ENCODE measurements at places on chromosomes 12 and 14.
A peak's percentile ranks its signal among the peaks of the same experiment; 100 is the strongest.

DNA sequence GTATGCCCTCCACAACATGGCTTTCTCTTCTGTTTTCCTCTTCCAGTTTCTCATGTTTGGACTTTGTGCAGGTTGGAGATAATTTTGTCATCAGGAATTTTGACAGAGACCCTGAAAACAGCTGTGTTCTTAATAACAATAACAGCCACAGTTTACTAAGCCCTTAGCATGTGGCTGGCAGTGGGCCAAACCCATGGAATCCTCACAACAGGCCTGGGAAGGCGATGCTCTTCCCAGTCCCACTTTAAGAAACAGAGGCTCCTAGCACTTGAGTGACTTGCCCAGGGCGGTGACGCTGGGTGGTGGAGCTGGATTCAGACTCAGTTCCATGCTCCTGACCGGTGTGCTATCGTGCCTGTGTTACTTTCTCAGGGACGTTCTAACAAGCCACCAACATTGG, 20.1 kb upstream of the PLEKHG3 start:
- no peaks in the 10 kb centered on the region for H3K36me3 ChIP-seq
- H3K4me1 ChIP-seq: peaks cover 32% of the 10 kb centered on the region
- H3K27ac ChIP-seq: no peak overlapping the region
- no peaks in the 10 kb centered on the region for H3K27me3 ChIP-seq

DNA sequence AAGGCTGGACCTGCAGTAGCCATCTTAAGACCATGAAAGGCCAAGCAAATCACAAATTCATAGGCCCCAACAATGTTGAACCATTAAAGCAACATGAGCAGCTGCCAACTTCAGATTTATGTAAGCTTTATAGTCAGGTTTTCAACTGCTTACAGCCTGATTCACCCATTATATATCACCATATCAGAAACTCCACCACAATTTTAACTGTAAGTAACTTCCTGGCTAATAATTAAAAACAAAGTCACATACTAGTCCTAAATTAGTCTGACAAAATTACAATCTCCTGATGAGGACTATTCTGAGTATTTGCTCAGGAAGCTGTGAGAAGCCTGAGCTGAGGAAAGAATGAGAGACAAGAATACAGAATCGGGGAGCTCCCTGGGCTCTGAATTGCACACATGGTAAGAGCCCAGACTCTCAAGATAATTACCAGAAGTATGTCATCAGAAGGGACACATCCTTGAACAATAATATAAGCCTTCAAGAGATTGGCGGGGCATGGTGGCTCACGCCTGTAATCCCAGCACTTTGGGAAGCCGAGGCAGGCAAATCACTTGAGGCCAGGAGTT, 55.1 kb downstream of the NUMB start:
- no peak overlapping the region for H3K27ac ChIP-seq
- peaks cover 22% of the 10 kb centered on the region for H3K36me3 ChIP-seq
- H3K4me1 ChIP-seq: no peaks in the 10 kb centered on the region
- DNase-seq: no peak
- no peaks in the 10 kb centered on the region for H3K27me3 ChIP-seq

DNA sequence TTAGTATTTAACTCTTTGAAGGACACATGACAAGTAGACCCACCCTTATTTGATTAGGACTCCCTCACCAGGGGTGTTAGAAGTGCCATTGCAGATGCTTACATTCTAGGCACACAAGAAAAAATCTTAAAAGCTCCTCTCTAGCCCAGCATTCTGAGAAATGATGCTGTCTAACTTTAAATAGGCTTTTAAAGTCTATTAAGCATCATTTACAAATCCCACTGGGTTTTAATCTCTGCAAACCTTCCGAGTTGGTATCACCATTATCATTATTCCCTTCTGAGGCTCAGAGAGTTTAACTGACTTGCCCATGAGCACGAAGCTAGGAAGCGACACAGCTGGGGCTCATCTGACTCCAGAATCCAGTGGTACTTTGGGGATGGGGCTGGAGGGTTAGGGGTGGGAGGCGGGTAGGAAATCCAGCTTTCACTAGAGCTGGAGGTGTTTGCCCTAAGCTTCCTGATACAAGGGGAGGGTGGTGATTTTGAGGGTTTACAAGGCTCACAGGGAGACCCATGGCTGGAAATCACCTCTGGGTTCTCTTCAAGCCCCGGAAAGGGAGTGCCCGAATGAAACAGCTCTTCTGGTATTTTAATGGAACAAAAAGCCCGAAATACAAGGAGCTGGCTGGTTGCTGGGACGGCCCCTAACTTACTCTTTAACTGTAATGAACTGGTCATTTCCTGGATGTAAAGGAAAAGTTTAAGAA, 109.2 kb upstream of the FUT8 start:
- H3K36me3 ChIP-seq: no peaks in the 10 kb centered on the region
- no peak overlapping the region for H3K4me3 ChIP-seq
- H3K27ac ChIP-seq: peak overlapping the region; percentile 69
- peaks cover 20% of the 10 kb centered on the region for H3K4me1 ChIP-seq
- H3K27me3 ChIP-seq: no peaks in the 10 kb centered on the region

- no peak for DNase-seq
- no peak overlapping the region for H3K4me3 ChIP-seq
- no peak overlapping the region for H3K27ac ChIP-seq
- H3K4me1 ChIP-seq: no peaks in the 10 kb centered on the region
- no peaks in the 10 kb centered on the region for H3K36me3 ChIP-seq
- H3K27me3 ChIP-seq: no peaks in the 10 kb centered on the region
Observed at GRCh38 chr12:11667171-11667570, 17.7 kb downstream of the ETV6 start.

DNA sequence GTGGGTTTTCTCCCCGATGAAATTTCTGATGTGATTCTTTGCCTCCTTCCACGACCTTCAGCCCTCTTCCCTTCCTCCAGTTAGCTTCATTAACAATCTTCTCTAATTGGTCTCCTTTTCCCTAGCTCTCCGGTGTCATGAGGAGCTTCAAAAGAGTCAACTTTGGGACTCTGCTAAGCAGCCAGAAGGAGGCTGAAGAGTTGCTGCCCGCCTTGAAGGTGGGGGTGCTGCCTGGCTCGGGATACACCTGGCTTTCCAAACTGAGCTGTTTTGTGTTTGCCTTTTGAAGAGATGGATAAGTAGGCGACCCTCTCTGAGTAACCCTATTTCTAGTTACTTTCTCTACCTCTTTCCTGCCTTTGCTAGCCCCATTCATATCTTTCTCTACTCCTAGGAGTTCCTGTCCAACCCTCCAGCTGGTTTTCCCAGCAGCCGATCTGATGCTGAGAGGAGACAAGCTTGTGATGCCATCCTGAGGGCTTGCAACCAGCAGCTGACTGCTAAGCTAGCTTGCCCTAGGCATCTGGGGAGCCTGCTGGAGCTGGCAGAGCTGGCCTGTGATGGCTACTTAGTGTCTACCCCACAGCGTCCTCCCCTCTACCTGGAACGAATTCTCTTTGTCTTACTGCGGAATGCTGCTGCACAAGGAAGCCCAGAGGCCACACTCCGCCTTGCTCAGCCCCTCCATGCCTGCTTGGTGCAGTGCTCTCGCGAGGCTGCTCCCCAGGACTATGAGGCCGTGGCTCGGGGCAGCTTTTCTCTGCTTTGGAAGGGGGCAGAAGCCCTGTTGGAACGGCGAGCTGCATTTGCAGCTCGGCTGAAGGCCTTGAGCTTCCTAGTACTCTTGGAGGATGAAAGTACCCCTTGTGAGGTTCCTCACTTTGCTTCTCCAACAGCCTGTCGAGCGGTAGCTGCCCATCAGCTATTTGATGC, 797 bp downstream of the ESPL1 start:
- no peaks in the 10 kb centered on the region for H3K4me1 ChIP-seq
- DNase-seq: no peak
- H3K27me3 ChIP-seq: no peaks in the 10 kb centered on the region
- peak overlapping the region; percentile 15 for H3K27ac ChIP-seq

- H3K36me3 ChIP-seq: no peaks in the 10 kb centered on the region
- no peak overlapping the region for H3K27ac ChIP-seq
- H3K27me3 ChIP-seq: peaks cover 50% of the 10 kb centered on the region
- DNase-seq: no peak
- H3K4me3 ChIP-seq: no peak overlapping the region
Observed at GRCh38 chr12:132271755-132272092, 57.7 kb downstream of the GALNT9 start.

DNA sequence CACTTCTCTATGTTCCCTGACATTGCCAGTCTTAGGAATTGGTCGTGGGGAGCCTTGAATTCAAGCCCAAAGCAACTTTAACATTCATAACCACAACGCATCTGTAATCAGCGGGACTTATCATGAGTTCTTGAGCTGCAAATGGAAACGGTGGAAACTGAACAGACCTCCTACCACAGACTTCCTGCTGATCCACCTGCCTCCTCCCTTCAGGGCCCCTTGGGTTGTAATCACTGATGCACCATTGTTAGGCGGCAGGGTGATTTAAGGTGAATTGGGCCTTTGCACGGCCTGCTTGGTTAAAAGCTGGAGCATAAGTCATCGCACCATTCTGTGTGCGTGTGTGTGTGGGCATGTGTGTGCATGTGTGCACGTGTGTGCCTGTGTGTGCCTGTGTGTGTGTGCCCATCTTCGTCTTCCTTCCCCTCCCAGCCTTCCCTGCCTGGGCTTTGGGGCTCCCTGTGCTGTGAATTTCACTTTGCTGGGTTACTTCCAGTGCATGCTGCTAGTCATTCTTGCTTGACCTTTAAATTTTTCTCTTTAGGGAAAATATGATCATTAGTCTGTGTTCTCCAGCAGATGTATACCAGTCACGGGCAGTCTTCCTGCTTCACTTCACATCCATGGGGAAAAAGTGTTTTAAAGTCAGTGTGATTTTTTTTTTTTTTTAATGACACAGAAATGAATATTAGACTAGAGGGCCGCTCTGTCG, 29.1 kb downstream of the CHST11 start:
- H3K36me3 ChIP-seq: no peaks in the 10 kb centered on the region
- DNase-seq: no peak
- H3K4me3 ChIP-seq: no peak overlapping the region
- H3K4me1 ChIP-seq: no peaks in the 10 kb centered on the region
- no peak overlapping the region for H3K27ac ChIP-seq

- no peak overlapping the region for H3K4me3 ChIP-seq
- H3K36me3 ChIP-seq: 0 out of 2 replicates have a peak, but pooled peaks cover 3% of the 10 kb centered on the region
- H3K27ac ChIP-seq: peak overlapping the region; percentile 99
- H3K4me1 ChIP-seq: peaks cover 79% of the 10 kb centered on the region
- DNase-seq: peak; percentile 91
Observed at GRCh38 chr14:74619672-74620131, 7.7 kb upstream of the LTBP2 start.

- DNase-seq: no peak
- peak overlapping the region; percentile 43 for H3K27ac ChIP-seq
- H3K27me3 ChIP-seq: no peaks in the 10 kb centered on the region
- H3K36me3 ChIP-seq: no peaks in the 10 kb centered on the region
Observed at GRCh38 chr12:104048811-104049210, 1.2 kb downstream of the GLT8D2 start.

DNA sequence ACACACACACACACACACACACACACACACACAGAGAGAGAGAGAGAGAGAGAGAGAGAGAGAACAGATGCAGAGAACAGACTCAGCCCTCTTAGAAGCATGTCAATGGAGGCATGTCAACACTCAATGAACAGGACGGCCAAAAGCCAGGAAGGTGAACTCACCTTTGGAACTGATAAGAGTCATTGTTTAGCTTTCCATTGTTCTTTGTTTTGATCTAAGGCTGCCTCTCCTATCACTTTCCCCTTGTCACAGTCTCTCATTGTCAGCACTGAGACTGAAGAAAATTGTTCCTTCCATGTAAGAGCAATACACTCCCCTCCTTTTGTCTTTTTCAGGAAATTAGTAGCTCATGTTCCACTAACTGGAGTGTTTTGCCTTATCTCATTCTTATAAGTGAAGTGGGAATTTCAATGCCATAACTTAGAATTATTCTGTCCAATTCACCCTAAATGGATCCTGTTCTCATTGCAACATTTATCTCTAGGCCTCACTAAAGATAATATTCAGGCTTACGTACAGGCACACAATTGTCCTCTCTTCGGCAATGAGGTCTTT, 218.0 kb downstream of the DUSP6 start:
- no peaks in the 10 kb centered on the region for H3K27me3 ChIP-seq
- H3K4me3 ChIP-seq: no peak overlapping the region
- H3K4me1 ChIP-seq: peaks cover 27% of the 10 kb centered on the region
- H3K27ac ChIP-seq: no peak overlapping the region

DNA sequence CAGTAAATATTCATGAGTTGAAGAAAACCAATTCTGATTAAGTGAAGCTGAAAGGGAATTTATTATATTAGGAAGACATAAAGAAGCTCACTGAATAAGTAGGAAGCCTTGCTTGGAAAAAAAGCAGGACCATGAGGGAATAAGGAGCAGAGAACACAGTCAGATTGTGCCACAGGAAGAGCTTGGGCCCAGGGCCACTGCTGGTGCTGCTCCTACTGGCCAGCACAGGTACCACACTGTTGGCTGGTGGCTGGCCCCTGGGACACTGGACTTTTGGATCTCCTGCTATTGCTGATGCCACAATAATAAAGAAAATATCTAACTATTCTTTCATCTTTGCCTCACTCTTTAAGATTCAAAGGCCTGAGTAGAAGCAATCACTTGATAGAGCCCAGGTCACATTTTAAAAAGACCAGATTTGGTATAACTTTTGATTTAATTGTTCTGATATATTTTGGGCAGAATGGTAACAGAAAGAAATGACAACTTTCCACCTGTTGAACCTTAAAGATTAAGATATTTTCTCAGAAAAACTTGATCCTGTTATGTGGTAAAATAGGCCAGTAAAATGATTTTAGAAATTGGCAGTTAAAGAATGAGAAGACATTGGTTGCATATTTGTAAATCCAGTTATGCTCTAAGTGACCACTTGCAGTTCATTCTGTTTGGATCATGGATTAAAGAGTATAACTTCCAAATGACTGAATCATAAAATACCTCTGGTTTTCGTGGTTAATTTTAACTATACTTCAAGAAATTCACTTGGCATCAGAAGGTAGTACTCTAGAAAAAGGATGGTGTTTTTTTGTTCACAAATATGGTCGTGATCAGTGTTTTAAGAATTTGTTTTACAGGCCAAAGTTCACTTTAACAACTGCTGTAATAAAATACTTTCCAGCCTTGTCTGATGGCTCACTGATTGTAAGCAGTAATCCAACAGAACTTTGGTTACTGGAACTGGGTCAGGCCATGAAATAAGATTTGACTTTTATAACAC, 68.3 kb downstream of the DERA start:
- peaks cover 8% of the 10 kb centered on the region for H3K4me1 ChIP-seq
- H3K27ac ChIP-seq: peak overlapping the region; percentile 43
- H3K36me3 ChIP-seq: no peaks in the 10 kb centered on the region

Data from RWPE2 (cell line).